ENCODE measurements at places on chromosomes 16 and 17.

DNA sequence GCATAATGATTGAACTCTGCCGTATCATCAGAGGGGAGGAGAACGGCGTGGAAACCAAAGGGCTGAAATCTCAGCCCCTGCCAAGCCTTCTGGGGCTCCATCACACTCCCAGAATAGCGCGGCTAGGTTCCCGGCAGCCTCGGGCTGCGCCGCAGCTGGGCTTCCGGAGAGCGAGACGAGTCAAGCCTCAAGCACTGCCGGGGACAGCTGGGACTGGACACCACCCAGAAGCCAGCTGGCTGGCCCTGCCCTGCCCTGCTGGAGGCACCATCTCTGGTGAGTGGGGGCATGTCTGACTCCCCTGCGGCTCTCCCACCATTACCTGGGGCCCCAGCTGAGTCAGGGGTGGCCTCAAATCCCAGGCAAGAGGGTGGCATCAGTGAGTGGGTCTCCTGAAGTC, 7.2 kb upstream of the GPRC5C start:
- DNase-seq, result no peak

DNA sequence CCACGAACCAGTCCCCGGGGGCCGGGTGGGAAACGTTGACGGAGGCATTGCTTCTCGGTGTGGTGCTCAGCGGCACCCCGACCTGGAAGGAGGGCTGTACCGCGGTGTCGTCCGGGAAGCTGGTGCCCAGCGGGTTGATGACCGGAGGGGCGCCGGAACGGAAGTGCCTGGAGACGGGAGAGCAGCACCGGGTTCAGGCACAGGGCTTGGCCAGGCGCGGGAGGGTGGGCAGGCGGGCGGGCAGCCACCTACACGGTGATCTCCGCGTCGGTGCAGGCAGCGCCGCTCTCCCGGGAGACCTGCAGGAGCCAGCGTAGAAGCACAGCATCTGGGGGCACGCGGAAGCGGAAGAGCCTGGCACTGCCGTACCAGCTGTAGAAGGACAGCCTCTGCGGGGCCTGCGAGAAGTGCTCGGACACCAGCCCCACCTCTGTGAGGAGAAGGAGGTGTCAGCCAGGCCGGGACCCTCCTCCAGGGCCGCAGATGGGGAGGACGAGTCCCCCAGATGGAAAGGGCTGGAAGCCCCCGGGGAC, 4.3 kb downstream of the PGAP6 start:
- no peak for DNase-seq

DNA sequence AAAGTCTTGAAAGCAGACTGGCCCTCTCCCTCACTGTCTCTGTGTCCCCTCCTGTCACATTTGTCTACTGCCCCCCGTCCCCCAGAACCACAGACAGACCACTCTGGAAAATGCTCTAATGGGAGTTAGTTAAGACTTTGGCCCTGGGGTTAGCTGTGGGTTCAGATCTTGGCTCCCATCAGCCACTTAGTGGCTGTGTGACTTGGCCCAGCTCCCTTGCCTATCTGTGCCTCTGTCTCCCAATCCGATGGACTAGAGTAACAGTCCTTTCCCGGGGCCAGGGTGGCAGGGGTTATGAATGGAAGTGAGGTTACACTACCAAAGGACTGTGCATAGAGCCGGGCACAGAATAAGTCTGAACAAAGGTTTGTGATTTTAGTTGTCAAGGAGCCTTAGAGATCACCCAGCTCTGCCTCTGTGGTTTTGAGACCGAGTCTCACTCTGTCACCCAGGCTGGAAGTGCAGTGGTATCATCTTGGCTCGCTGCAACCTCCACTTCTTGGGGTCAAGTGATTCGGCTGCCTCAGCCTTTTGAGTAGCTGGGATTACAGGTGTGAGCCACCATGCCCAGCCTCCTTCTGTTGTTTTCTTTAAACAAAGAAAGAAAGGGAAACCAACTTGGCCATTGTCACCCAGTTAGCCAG, 23.7 kb downstream of the PPL start:
- DNase-seq, result no peak

DNA sequence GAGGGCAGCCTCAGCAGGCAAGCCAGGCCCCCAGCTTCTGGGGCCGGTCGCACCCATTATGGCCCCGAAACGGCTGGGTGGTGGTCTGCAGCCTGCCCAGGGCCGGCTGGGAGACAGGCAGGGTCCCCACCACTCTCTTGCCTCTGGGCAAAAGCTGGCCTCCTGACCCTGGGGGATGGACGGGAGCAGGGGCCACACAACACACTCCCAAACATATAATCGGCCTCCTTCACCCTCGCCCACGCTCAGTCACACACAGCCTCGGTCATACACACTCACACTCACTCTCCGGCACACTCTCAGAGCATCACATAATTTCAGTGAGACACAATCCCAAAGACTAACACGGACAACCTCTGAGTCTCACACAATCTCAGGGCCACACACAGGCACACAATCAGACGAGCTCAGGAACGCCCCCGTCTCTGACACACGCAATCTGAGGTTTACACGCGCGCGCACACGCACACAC, 589 bp downstream of the PEMT start:
- DNase-seq, result no peak

GRCh38 chr17:58783380-58783779, 27.7 kb downstream of the PPM1E start:
- no peak for DNase-seq

DNA sequence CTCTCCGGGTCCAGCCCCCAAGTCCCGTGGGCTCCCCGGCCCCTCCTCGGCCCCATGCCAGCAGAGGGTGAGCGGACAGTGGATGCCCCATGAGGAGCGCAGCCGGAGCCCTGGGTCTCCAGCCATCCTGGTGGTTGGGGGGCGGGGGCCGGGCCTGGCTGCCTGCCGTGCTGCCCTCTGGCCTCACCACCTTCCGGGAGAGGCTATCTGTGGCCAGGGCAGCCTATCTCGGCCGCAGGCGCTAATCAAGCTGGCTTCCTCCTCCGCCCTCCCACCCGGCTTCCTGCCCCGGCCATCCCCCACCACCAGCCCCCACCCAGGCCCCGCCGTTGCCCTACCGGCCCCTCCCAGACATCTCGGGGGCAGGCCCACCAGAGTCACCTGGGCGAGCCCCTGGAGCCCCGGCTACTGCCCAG, 46.8 kb downstream of the ZFPM1 start:
- DNase-seq, result no peak

DNA sequence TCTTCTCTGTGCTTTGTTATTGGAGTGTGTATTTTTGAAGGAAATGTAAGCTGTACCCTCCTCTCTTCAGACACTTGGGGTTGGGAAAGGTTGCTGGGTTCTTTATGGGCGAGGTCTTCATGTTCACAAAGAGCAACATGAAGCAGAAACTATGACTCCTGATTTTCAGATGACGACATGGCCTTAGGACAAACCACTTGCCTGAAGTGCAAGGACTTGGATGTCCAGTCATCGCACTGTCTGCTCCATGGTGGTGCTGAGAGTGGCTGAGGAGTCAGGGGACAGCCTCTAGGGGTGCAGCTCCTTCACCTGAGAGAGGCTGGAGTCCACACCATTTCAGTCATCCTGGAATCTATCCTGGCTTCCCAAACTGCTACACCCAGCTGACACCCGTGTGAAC, 183.9 kb upstream of the CDH5 start:
- no peak for DNase-seq

GRCh38 chr17:30905742-30906100, 317 bp downstream of the TEFM start:
- no peak for DNase-seq

Measured in fibroblast of skin of left quadriceps (primary cell).